RWPE1 (cell line): ENCODE measurements at places on chromosomes 7 and 10.

GRCh38 chr7:3267966-3268690, 32.9 kb upstream of the SDK1 start:
- DNase-seq = peak; percentile 83

- no peak for DNase-seq
Measured at GRCh38 chr10:21694631-21695030, 160.6 kb downstream of the MLLT10 start.

DNA sequence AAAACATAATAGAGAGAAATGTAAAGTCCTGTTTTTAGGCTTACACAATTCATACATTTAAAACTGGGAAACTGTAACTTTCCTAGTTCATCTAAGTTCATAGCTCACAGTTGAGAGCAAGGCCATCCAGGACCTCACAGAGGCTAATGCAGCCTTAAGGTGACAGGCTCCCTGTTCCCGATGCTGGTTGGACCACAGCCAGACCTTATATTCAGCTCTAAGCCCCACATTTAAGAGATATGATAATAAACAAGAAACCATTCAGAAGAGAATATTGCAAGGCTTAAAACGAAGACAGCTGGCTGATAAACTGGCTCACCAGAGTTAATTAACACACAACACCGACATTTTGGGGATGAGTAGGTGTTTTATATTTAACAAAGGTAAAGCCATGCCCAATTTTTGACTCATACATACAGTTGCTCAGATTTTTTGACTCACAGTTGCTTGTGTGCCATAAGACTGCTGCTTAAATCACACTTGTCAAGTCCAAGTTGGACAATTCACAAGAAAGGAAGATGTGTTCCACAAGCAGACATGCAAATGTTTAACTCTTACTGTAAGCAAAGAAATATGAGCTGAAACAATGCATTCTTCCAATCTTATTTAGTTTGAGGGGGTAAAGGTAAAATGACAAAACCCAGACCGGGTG, 41.1 kb upstream of the TMEM213 start:
- no peak for DNase-seq

- DNase-seq = no peak
Measured at GRCh38 chr10:27709304-27709703, 36.3 kb downstream of the MKX start.

- no peak for DNase-seq
Measured at GRCh38 chr10:133185916-133186315, 25.9 kb downstream of the KNDC1 start.

DNA sequence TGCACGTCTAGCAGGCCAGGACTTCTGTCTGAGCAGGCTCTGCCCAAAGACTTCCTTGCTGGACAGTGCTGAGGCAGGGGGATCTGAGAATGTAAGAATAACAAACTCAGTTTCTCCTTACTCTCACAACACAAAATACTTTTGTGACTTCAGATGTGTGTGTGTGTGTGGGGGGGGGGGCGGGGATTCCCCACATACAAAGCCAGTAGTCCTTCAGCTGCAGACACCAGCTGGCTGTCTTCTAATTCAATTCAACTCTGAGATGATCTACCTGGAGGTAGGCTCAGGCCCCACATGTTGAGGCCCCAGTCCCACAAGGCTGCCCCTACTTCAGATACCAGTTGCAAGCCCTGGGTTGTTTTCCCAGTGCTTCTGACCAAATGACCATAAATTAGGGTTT, 4.7 kb upstream of the CXCL12 start:
- DNase-seq = no peak

DNA sequence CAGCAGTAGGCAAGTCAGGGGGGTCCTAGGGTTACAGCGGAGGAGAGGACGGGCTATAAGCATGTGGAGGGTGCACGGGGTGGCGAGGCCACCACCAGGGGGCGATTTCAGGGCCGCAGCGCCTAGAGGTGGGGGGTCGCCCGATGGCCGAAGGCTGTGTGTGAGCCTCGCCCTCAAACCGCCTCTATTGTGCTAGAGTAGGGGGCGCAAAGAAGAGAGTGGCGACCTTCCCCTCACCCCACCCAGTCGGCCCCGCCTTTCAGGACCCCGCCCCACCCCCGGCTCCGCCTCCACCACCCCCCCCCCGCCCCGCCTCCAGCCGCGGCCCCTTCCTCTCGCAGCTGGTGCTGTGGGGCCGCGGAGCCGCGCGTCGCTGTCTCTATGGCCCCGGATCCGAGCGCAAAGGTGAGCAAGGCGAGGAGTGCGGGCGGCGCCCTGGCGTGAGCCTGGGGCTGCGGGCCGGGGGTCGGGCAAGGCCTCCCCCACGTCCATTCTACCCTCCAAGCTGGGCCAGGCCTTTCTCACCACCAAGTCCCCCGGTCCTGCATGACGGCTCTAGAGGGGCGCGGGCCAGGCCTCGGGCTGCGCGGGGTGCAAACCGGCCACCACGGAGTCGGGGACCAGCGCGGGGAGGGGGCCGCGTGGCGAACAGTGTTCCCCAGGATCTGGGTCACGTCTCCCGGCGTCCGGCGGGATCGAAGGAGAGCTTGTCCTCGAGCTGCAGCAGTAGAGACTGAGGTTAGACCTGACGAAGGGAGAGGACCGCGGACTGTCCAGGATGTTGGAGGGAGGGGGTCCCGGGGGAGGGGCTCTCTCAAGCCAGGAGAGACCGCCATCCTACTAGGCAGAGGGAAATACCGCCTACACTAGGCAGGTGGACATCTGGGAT, at the start of gene SEMA4G:
SEMA4G (plus strand) TSS at position 318 of the 889 bp plus-strand sequence. CDS start 3,409 bp downstream, outside the sequence.
- peak; percentile 54 for DNase-seq

GRCh38 chr7:48837266-48837665, 87.1 kb upstream of the CDC14C start:
- no peak for DNase-seq

DNA sequence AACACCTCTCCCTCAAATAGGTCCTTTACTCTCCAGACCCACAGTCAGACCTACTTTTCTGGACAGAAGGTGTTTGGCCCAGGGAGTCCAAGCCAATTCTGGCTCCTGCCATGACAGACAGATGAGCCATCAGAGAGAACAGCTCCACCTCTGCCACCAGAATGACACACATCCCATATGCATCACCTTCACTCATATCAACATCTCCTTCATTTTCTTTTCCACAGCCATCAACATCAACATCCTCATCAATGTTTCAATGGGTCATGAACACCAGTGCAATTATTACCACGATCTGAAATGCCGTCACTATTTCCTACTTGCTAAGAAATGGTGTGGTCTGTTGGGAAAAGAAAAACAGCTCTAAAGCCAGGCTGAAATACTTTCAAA, 67.9 kb downstream of the CCDC71L start:
- no peak for DNase-seq

DNA sequence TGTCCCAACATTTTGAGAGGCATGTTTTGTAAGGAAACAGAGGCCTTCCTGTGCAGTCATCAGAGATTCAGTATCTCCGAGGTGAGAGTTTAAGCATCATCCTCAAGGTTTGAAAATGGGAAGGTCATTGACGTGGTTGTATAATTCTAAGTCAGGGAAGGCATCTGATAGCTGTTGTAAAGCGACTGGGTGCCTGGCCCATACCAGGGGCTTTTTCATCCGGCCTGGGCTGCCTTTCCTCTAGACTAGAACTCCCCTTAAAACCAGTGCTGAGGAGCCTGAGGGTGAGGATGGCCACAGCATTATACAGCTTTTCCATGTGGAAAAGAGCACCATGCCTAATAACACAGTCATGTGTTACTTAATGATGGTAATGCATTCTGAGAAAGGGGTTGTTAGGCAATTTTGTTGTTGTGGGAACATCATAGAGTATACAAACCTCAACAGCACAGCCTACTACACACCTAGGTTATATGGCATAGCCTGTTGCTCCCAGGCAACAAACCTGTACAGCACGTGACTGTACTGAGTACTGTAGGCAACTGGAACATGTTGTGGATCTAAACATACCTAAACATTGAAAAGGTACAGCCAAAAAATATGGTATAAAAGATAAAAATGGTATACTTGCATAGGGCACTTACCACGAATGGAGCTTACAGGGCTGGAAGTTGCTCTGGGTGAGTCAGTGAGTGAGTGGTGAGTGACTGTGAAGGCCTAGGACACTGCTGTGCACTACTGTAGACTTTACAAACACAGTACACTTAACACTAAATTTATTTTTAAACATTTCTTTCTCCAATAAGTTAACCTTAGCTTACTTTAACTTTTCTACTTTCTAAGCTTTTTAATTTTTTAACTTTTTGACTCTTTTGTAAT, 13.5 kb upstream of the CACUL1 start:
- no peak for DNase-seq

DNA sequence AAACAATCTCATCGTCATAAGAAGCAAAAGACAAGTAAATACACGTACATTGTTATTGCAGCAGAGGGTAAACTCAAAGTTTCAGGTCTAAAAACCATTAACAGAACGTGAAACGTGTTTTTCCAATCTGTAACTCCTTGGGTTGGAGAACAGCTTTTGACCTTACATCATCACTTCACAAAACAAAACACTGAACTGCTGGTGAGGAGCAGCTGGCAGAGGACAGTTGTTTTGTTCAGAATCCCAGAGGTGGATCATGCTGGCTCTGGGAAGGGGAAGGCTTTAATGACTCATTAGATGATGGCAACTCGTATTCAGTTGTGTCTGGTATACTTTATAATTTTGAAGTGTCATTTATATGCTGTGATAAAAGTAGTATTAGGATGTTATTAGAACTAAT, 923.0 kb upstream of the CELF2 start:
- no peak for DNase-seq

GRCh38 chr7:5270788-5271187, 12.0 kb upstream of the SLC29A4 start:
- DNase-seq = no peak

DNA sequence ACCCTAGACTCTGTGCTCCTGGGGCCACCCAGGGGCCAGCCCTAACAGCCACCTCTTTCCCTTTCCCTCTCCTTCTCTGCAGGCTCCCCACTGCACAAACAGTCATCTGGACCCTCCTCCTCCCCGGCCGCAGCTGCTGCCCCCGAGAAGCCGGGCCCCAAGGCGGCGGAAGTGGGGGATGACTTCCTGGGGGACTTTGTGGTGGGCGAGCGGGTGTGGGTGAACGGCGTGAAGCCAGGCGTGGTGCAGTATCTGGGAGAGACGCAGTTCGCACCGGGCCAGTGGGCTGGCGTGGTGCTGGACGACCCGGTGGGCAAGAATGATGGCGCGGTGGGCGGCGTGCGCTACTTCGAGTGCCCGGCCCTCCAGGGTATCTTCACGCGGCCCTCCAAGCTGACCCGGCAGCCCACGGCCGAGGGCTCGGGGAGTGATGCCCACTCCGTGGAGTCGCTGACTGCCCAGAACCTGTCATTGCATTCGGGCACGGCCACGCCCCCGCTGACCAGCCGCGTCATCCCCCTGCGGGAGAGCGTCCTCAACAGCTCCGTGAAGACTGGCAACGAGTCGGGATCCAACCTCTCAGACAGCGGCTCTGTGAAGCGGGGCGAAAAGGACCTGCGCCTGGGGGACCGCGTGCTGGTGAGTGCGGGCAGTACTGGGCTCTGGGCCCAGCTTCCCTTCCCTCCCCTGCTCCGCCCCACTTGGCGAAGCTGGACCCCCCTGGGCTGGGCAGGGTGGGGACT, 49.3 kb downstream of the CLIP2 start:
- no peak for DNase-seq

GRCh38 chr7:877312-878232, 1.2 kb downstream of the GET4 start:
- peak; percentile 18 for DNase-seq

DNA sequence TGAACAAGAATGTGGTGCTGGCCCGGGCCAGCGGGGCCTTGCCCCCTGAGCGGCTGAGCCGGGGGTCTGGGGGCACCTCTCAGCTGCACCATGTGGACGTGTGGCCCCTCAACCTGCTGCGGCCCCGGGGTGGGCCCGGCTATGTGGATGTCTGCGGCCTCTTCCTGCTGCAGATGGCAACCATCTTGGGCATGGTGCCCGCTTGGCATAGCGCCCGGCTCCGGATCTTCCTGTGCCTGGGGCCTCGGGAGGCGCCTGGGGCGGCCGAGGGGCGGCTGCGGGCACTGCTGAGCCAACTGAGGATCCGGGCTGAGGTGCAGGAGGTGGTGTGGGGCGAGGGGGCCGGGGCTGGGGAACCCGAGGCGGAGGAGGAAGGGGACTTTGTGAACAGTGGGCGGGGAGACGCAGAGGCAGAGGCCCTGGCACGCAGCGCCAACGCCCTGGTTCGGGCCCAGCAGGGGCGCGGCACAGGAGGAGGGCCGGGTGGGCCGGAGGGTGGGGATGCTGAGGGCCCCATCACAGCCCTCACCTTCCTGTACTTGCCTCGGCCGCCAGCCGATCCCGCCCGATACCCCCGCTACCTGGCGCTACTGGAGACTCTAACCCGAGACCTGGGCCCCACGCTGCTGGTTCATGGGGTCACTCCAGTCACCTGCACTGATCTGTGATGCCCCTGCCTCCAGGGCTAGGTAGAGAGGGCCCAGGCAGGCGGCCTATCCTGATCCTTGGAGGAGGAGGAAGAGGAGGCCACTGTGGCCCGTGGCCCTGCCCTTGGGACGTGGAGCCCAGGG, 1.1 kb upstream of the TRIP6 start:
- peak; percentile 67 for DNase-seq

- DNase-seq = no peak
Measured at GRCh38 chr10:73629165-73629564, 12.1 kb downstream of the MYOZ1 start.

DNA sequence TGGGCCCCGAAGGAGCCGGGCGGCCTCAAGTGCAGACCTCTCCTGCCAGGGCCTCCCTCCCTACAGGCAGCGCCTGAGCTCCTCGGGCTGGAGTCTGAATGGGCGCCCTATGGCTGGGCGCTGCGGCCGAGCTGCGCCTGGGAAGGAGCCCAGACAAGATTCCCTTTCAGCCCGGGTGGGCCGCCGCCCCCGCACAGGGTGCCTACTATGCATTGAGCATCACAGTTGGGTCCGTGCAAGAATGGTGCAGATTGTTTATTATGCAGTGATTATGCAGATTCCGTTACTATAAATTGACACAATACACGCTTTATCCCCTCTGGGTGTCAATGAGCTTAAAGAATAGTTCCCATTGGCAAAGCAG, 77.2 kb upstream of the PDGFA start:
- DNase-seq = no peak

DNA sequence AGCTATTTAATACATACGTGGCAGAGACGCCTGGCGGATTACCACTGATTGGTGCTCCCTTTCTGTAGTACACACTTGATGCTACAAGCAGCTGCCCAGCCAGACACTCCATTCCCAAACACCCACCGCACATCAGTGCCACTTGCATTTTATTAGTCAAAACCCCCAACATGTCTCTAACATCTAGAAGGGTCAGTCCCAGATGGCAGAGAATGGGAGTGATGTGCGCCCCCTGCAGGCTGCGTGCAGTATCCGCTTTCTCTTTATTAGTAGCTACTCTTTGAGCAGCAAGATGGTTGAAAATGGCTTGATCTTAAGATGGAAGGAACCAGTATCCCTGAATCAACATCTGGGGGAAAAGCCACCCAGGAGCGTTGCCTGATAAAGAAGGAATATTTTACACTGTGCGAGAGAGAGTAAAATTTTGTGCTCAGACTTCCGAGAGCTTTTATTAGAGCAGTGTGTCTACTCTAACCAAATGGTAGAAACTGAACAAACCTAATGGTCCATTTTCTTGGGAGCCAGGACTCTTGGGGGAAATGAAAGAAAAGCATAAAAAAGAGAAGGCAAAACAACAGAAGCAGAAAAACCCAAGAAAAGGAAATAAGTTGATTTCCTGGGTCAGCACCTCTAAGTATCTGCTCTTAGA, 78.3 kb downstream of the ST8SIA6 start:
- no peak for DNase-seq
